Stimulated activated CD4-positive, alpha-beta T cell treated with anti-CD3 and anti-CD28 coated beads, TNF-alpha, amount 100 ng/mL, for 4 hours (primary cell): ENCODE measurements at places on chromosomes 2 and 18.

DNA sequence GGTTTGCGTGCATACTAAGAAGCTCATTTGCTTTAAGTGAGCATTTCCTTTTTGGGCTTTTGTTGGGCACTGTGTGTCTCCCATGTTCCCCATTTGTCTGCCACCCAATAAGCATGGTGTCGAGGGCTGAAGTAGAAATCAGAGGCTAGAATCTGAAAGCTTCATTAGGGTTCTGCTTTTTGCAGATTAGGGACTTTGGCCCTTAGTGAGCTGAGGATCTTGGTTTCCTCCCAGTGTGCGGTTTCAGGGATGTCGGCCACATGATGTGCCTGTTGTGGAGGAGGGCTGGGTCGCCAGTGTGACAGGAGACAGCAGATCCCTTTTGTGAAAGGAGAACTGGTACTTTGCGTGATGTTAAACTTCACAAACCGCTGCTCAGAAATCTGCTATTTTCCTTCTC is 41.1 kb downstream of the PLEKHB2 start:
- DNase-seq: no peak

- no peak for DNase-seq
These were observed 2.3 kb downstream of the PSMD1 start for GRCh38 chr2:231058761-231059550.

- no peak for DNase-seq
These were observed 40.9 kb upstream of the ST8SIA3 start for GRCh38 chr18:57311472-57311871.

GRCh38 chr2:10079266-10079869 is 843 bp downstream of the CYS1 start:
- no peak for DNase-seq

DNA sequence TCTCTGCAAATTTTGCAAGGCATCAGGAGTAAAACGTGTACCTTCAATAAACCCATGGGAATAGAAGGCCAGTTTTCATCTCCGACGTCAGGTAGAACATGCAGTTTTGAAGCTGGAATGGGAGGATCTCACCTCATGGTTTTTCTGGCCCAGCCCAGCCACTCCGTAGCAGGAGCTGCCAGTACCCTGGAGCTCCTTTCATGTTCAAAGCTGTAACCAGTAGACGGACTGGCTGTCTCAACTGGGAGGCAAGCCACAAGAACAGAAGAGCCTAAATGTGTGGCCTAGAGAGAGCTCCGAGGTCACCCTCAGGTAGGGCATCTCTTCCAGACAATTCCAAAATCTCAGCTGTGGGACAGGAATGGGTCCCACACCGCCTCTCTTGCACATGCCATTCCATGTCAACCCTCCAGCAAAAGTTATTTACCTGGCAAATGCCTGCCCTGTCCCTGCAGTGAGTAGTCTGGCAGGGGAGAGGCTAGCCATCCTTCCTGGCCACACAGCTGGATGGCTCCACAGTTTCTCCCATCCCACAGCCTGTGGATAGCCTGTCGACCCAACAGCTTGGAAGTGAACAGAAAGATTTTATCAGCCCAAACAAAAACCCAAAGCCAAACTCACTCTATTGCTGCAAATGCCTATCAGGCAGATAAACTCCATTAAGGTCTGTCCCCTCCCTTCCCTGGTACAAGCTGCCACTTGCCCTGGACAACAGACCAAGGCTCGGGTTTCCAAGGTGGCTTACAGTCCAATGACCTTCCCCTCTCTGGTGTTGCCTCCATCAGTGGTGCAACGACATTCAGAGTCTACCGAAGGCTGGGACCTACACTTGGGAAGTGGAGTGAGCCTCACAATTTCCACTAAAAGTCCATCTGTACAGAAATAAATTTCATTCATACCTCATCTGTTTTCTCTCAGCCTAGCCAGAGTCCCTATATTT is 27.8 kb downstream of the CRACDL start:
- no peak for DNase-seq

- no peak for DNase-seq
These were observed 272.9 kb upstream of the NRP2 start for GRCh38 chr2:205409411-205409810.

GRCh38 chr2:237352279-237352845 is 61.6 kb downstream of the COL6A3 start:
- no peak for DNase-seq

DNA sequence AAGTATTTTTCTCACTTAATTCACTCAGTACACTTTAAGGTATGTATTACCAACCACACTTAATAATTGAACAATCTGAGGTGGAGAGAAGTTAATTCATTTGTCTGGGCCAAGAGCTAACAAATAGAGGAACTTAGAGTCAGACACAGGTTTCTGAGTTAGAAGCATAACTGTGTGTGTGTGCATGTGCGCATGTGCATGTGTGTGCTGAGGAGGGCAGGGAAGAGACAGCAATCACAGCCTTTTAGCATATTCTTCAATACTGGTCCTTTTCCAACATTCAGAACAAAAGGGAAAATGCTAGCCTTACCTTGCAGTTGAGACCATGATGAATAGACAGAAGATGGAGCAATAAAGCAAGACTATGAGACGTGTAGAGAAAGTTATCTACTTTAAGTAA is 136.2 kb upstream of the ATP5MC3 start:
- no peak for DNase-seq

GRCh38 chr2:120957905-120958304 is 222.2 kb downstream of the GLI2 start:
- no peak for DNase-seq

GRCh38 chr2:44741507-44741906 is 200.0 kb upstream of the SIX3 start:
- DNase-seq: no peak

DNA sequence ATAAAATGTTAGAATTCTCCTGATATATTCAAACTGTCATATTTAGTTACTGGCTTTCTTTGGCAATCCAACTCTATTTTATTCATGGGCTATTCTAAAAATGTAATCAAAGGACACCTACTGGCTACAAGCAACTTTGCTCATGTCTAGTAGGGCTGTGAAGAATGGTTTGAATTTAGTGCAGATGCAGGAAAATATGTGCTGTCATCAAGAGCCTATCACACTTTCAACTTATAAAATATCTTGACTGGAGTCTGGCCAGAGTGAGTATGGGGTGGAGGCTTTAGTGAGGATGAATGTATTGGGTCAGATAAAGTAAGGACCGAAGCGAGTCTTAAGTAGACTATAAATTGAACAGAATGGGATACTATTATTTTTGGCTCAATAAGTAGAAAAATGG is 343.4 kb upstream of the SPRED2 start:
- no peak for DNase-seq

- DNase-seq: no peak
These were observed 36.1 kb downstream of the MROH2A start for GRCh38 chr2:233814056-233814835.

- DNase-seq: no peak
These were observed 57.8 kb upstream of the TXNDC2 start for GRCh38 chr18:9827793-9828505.

- no peak for DNase-seq
These were observed 793.2 kb downstream of the SUCLG1 start for GRCh38 chr2:83665894-83666293.

GRCh38 chr2:26456440-26457250 is 21.3 kb downstream of the OTOF start:
- no peak for DNase-seq

DNA sequence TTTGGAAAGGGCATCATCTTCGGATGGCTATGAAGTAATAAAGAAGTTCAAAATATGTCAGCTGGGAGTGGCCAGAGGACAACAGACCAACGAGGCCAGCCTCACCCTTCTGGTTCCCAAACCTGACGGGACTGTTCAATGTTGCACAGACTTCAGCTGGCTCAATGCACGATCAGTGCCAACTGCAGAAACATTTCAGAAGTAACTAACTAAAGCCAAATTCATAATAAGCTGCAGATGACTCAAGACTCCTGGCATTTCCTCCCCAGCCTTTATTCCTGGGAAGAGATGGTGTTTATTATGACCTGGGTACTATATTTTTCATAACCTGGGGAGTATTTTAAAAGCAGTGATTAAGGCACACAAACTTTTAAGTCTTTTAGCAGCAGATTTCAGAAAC is 3.8 kb upstream of the ATP6V1C2 start:
- DNase-seq: no peak

GRCh38 chr2:24123922-24124580 is 782 bp downstream of the FAM228B start:
- no peak for DNase-seq

- DNase-seq: no peak
These were observed 670.4 kb downstream of the KCNJ3 start for GRCh38 chr2:155368934-155369333.

GRCh38 chr2:176967911-176968450 is 244.6 kb upstream of the HNRNPA3 start:
- no peak for DNase-seq

- DNase-seq: no peak
These were observed 289.4 kb downstream of the MTX2 start for GRCh38 chr2:176558574-176559140.

- no peak for DNase-seq
These were observed 40.0 kb upstream of the ITSN2 start for GRCh38 chr2:24400207-24400907.

- DNase-seq: no peak
These were observed 38.8 kb downstream of the GCG start for GRCh38 chr2:162113088-162113775.

- peak; percentile 14 for DNase-seq
These were observed 84.7 kb downstream of the EHD3 start for GRCh38 chr2:31318361-31319336.
